Left lobe of liver (tissue), 2 donors: ENCODE measurements at places on chromosomes 11 and 22.

GRCh38 chr11:80958361-80958760 lies 1517.5 kb upstream of the TENM4 start:
- DNase-seq, result no peak

- no peak for DNase-seq
Measured at GRCh38 chr11:117255966-117256365, 23.5 kb downstream of the RNF214 start.

DNA sequence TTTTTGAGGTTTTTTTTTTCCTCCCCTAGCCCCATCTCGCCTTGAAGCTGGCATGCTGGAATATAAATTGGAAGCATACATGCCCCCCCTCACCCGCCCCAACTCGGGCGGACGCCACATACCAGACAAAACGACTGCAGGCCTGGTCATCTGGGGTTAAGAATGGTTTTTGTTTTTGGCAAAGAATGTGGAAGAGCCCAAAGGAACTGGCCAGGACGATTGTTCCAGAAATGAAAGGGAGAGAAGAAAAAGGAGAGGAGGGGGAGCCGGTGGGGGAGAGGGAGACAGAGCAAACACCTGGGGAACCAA lies 25.0 kb downstream of the MN1 start:
- DNase-seq, result no peak

- no peak for DNase-seq
Measured at GRCh38 chr22:27542602-27543001, 259.0 kb downstream of the MN1 start.

DNA sequence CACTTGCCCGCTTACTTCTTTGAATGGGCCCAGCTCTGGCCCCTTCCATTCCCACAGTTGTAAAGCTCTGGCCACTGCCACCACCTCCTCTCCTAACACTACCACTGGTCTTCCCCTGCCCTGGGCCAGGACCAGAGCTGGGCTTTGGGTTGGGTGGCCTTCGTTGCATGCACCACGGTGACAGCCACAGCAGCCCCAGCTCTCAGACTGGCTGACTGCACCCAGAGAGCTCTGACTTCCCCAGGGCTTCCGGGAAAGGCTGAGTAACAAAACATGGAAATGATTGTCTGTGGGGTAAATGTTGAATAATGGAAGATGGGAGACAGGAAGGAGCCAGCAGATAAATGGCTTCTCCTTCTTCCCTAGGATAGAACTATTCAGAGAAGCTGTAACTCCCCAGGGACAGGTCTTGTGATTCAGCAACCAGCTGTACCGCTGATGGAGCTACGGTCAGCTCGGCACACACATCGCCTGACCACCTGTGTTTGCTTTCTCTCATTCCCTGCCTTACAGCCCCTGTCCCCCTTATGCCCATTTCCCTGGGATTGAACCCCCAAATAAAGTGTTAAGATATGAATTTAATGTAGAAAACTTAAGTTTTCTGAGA lies 27.6 kb downstream of the SCN4B start:
- DNase-seq, result no peak

DNA sequence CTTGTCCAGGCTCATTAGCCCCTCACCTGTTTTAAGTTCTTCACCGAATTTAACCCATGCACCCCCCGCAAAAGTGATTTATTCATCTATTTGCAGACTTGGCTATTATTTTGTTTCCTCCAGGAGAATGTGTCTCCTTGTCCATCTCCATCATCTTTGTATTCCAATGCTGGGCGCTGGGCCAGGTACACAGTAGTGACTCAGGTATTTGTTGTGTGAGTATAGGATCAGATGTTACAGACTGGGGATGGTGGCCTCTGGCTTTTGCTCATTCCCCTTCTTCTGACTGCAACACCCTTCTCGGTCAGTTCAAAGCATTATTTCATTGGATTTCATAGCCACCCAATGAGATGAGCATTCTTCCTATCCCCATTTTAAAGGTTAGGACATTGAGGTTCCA lies 408.2 kb downstream of the MN1 start:
- no peak for DNase-seq

DNA sequence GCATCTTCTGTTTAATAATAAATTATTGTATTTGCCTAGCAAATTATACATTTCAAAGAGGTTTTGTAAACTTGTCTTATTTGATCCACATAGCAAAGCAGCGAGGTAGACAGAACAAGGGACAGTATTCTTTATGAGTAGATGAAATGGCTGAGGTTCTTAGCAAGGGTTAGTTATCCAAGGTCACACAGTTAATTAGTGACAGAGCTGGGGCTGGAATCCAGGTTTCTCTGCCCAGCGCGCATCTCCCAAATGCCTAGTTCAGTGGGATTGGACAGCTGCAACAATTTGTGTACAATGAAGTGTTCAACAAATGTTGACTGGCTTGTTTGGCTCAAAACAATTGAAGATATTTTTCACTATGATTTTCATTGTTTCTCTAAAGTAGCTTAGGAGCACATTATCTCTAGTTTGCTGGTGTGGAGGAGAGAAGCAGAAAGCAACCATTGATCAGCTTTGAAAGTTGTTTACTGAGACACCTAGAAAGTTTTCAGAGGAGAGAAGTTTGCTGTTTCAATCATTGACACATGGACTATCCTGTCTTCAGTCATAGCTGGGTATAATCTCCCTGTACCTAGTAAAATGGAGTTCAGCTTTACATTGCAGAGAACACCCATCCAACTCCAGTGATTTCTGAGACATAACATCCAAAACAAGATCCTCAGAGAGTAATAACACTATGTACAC lies 270.6 kb downstream of the FAT3 start:
- peak; percentile 62 for DNase-seq

- no peak for DNase-seq
Measured at GRCh38 chr11:56049487-56049886, 22.0 kb downstream of the OR5AS1 start.

DNA sequence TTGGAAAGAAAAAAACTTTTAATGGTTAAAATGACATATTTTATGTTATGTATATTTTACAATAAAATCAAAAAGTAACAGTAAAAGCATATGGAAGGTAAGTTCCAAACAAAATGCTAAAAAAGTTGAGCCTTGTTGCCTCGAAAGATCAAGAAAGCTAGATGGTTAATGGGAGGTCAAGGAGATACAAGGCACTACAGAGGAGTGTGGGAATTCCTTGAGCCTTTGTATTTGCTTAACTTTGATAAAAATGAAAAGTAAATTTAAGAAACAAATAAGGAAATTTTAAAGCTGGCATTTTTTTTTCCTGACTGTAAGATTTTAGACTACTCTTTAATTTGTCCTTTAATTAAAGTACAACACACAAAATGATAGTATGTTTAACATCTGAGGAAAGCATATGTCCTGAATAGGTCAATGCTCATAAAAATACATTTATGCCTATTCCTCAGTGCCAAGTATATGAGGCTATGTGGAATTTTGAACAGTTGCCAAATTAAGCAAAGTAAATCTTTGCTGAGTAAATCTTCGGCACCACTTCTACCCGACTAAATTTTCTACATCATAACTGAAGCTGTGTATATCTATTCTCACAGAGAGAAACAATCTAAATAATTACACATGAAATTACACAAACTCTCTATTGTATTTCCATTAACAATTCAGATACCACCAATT lies 108.8 kb downstream of the TTC28 start:
- no peak for DNase-seq

DNA sequence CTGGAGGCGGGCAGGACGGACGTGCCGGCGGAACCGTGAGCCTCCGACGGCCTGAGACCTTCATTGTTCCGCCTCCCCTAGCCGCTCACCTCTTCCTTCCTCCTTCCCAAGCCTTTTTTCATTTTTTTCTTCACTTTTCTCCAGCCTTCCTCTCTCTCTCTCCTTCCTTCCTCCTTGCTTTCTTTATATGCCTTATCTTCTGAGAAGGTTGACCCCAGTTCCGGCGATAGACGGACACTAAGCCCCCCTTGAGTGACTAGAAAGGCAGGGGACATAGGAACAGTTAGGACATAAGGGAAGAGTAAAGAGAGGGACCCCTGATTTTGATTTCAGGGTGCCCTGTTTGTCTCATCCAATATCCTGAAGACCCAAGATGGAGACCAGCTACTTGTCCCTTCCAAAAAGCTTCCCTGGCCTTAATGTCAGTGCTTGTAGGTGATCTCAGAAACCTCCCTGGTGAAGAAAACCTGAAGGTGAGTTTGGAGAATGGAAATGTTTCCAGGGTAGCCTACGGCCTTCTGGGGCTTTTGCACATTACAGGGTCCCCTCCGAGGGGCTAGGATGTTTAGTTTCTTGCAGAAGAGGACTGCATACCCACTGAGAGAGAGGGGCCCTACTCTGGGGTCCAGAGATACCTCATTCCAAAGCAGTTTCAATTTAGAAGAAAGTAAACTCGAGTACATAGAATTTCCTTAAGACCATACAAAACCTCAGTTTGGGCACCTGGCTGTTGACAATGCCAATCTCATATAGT lies 3.5 kb downstream of the ADM start:
- DNase-seq, result no peak

DNA sequence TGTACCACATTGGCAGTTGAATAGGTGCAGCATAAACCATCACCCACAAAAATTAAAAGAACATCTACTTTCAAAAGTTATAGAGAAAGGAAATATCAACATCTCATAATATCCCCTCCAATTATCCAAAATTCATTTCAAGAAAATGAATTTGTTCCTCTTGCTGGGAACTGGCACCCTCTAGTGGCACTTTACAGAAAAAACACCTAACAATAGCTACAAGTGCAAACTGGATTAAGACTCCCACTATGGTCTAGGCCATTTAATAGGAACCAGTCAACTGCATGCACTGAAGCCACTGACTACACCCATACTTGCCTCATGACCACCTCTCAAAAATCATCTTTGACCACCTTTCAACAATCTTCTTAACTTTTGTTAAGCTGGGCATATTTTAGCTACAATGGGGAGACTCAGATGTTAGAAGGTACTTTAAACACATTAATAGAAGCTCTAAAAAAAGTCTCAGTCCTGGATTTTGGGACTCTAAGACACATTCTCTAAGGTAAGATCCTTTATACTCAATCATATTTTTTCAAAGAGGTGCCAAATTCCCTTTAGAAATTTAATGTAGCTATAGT lies 17.3 kb downstream of the TRAF6 start:
- DNase-seq, result no peak

DNA sequence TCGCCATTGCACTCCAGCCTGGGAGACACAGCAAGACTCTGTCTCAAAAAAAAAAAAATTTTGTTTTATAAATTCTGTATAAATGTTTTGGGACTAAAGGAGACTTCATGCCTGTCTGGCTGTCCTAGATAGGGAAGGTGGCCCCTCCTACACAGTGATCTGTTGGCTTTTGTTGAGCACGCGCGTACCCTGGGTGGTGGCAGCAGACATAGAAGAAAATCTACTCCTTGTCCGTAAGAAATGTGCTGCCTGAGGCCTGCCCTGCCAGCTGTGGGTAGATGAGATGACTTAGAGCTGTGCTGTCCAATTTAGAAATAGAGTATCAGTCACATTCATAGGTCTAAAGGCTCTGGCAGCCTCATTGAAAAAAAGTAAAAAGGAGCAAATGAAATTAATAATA lies 37.0 kb downstream of the AP2A2 start:
- DNase-seq, result no peak
